ENCODE measurements at places on chromosomes 6 and 20. TPM values are rescaled to one million over a fixed set of nuclear protein-coding genes. Genes with fewer than 3 reads are reported as not detected.

DNA sequence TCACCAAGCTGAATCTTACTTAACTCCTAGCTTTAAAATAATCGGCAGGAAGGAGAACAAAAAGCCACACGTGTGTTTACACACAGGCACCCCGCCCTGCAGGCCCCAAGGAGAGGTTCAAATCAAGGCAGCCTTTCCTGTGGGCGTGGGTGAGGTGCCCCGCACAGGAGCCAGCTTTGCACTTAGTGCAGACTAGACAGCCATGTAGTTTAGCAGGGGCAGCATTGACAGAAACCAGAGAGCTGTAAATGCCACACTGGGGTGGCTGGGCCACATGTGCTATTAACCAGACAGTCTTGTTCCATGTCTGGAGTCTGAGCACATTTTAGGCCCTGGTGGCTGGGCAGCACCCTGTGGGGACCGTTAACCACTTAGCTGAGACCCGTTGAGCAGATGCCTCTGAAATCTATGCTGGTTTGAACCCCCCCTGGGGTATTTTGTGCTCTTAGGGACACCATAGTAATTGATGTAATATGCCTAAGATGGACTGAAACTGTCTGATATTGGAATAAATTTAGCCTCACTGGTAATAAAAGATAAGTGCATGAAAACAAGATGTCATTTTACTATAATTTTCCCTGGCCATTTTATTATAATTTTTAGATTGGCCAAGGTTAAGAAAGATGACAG is 106.4 kb upstream of the KCNG1 start:
- no peak for DNase-seq

- peak; percentile 44 for DNase-seq
Observed at GRCh38 chr20:41738604-41739206, 120.5 kb upstream of the CHD6 start.

DNA sequence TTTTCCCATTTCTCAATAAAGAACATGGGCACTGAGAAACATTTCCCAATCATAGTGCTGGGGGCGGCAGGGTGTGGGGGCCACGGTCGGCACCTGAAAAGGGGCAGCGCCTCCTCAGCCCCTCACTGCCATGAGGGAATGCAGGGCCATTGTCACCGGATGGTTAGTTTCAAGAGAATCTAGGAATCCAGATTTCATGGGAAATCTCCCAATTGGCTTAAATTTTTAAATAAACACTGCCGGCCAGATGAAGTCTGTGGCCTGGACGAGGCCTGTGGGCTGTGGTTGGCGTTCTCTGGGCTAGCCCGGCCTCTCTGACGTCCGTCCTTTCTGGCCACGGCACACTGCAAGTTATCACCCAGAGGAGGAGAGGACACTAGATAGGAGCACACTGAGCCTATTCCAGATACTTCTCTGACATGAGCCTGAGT is 25.6 kb downstream of the MANBAL start:
- DNase-seq: peak; percentile 86

- no peak for DNase-seq
Observed at GRCh38 chr6:138818496-138819194, 22.8 kb downstream of the ECT2L start.

C20orf144 gene
- total RNA-seq: 0.29 TPM

SYTL3 gene
- 4.4 TPM for total RNA-seq

GRCh38 chr6:144999127-144999526 is 714.0 kb downstream of the UTRN start:
- DNase-seq: no peak

SNAP25 gene
- 0.97 TPM for total RNA-seq

DNAH8 gene
- not detected for total RNA-seq

- DNase-seq: no peak
Observed at GRCh38 chr6:150198532-150198931, 55.7 kb downstream of the PPP1R14C start.

GRCh38 chr6:110554966-110555460 is 78.6 kb upstream of the SLC22A16 start:
- DNase-seq: no peak

DNA sequence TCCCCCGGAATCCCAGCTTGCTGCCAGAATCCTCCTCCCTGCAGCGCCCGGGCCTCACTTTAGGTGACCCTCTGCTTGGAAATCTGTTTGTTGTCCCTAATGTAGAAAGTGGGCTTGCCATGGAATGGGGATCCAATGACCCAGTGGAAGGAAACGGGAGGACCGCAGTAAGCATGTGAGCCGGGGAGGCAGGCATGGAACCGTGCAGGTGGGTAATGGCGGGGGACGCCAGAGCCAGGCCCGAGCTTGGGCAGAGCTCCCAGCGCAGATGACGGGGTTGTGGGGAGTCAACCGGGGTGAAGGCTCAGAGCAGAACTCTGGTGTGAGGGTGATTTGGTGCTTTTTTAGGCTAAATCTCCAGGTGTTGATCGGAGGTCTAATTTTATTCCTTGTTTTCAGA is 188.3 kb downstream of the QKI start:
- no peak for DNase-seq

DNA sequence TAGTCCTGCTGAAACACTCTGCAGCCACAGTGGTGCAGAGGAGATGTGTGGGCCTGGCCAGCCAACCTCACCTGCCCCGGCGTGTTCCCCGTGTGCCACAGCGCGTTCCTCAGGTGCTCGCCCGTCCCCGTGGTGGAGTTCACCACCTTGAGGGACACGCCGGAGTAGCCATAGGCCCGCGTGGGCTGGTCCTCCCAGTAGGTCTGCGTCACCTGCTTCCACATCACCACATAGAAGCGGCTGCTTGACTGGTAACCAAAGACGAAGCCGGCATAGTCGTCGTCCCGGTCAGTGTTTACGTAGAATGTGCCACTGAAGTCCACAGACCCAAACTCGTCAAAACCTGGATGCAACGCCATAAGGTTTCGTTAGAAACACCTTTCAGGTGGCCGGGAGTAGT is 31.5 kb downstream of the THBS2 start:
- DNase-seq: no peak

DNA sequence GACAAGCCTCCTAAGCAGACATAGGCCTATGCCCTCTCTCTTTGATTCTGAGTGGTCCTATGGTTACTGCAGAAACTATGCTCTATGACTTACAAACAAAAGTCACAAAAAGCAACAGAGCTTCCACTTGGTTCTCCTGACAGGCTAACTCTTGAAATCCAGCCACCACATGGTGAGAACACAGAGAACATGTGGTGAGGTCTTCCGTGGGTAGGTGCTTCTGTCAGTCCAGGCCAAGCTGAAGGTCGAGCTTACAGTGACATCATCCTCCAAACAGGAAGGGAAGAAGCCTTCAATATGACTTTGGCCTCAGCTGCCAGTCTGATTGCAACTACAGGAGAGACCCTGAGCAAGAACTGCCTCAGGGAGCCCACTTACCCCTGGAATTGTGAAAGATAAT is 265.5 kb downstream of the TBX18 start:
- DNase-seq: no peak

MCM3 gene
- total RNA-seq: 27.2 TPM

GRCh38 chr6:101365181-101365580 is 28.3 kb upstream of the GRIK2 start:
- no peak for DNase-seq

GRCh38 chr6:166206510-166207283 is 39.0 kb upstream of the TBXT start:
- no peak for DNase-seq

- DNase-seq: peak; percentile 14
Observed at GRCh38 chr6:10404799-10405512, 9.9 kb downstream of the TFAP2A start.

GRCh38 chr6:106667022-106667402 is 37.6 kb downstream of the QRSL1 start:
- no peak for DNase-seq

- DNase-seq: no peak
Observed at GRCh38 chr6:143410859-143411270, 39.6 kb downstream of the ADAT2 start.

- DNase-seq: no peak
Observed at GRCh38 chr6:45657226-45657625, 279.5 kb upstream of the SUPT3H start.

GRCh38 chr6:42933205-42933604 is 3.9 kb downstream of the CNPY3 start:
- no peak for DNase-seq

DNA sequence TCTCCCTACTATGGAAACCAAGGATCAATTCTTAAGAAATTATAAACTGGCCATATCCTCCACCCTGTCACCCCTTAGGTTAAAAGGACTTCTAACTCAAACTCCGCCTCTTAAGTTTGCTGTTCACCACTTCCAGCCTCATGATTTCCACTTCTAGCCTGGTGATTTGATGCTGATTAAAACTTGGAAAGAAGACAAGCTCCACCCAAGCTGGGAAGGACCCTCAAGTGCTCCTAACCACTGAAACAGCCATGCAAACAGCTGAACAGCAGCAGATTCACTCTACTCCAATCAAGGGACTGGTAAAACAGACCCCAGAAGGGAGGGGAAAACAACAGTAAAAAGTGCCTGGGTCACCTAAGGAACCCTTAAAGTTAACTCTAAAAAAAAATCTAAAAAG is 10.3 kb downstream of the LCA5 start:
- DNase-seq: no peak

GRCh38 chr6:148629181-148629580 is 117.6 kb upstream of the UST start:
- no peak for DNase-seq

DNA sequence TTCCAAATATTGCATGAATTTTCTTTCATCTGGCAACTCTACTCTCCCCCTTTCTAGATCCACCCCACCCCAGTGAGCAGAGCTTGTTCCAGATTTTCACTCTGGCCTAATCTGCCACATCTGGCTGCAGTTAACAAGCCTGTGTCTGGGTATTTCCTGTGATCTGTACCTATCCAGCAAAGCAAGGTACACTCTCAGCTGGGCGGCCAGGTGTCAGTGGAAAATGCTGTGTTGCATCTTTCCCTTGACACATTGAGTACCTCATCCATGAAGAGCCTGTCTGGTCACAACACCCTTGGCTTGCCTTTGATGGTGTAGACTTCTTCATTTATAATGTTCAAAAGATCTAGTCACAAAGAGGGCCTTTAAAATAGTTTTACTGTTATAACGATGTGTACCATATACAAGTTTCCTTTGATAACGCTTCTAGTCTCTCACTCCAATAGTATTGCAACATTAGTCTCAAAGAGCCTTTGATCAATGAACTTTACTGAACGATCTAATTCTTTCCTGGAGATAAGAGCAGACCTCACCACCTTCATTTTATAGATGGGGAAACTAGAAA is 6.0 kb upstream of the RNF182 start:
- no peak for DNase-seq

DNA sequence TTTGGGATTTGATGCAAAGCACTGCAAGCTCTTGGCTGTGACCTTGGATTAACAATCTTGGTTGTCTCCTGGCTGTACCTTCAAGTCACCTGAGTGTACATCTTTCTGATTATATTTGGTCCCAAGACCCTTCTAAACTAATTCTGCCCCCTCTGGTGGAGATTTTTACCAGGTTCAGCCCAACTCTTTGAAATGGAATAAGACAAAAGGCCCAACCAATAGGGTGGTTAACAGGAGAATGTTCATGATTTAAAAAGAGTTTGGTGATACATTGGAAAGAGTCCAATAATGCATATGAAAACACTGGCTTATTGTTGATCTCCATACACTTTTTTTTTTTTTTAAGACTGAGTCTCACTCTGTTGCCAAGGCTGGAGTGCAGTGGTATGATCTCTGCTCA is 77.5 kb upstream of the CD83 start:
- no peak for DNase-seq

GRCh38 chr6:14638435-14638905 is 520.9 kb downstream of the CD83 start:
- no peak for DNase-seq

DNA sequence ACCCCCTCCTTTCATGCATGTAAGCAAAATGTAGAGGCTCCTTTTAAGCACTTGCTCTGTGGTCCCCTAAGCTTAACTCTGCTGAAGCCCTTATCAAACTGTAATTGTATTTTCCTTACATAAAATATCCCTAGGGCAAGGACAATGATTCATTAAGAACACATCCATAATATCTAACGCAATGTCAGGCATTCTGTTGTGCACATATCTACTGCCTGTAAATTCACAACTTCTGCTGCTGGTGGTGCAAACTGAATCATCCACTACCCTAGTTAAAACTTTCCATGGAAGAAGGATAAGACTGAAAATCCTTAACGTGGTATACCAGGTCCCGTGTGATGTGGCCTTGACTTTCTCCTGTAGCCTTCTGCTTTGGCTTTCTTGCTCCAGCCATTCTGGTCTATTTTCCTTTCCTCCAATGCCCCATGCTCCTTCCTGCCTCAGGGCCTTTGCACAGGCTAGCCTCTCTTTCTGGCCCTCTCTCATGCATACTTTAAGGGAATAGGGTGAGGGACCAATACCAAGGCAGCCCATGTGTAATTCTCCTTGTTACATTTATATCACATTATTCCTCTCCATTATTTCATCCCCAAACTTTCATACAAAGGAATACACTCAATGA is 113.6 kb upstream of the ZFP64 start:
- no peak for DNase-seq

DNA sequence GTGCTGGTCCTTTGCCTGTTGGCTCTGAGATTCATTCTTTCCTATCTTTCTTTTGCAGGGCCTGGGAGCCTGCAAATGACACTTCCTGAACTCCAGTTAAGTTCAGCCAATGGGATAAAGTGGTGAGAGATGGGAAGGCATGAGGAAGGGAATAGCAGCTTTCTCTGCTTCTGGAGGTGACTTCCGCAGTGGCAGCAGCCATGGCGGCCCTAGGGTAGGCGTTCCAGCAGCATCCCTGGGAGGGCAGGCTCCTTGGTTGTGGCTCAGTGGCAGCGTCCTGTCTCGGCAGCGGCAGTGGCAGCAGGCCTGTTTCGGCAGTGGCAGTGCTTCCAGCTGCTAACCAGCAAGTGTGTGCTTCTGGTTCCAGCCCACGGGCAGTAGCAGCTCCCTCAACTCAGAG is 7.3 kb upstream of the MDFI start:
- no peak for DNase-seq

NFS1 gene
- 33.6 TPM for total RNA-seq

- no peak for DNase-seq
Observed at GRCh38 chr6:119915971-119916370, 566.4 kb upstream of the MAN1A1 start.

DNA sequence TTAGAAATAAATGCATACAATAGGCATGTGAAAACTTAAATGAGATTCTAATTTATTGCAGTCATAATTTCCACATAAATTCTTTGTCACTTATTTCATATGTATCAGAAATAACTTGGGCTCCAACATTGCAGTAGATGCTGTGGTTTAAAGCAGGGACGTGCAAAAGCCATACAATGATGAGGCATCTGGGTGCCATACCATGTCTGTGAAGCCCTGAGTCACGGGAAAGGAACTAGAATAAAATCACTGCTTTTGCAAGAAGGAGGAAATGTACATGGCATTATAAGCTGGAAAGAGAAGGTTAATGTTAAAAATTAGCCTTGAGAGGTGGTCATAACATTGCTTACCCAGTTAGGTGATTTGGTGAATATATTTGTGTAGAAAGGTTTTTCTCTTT is 180.4 kb downstream of the SASH1 start:
- no peak for DNase-seq

DNA sequence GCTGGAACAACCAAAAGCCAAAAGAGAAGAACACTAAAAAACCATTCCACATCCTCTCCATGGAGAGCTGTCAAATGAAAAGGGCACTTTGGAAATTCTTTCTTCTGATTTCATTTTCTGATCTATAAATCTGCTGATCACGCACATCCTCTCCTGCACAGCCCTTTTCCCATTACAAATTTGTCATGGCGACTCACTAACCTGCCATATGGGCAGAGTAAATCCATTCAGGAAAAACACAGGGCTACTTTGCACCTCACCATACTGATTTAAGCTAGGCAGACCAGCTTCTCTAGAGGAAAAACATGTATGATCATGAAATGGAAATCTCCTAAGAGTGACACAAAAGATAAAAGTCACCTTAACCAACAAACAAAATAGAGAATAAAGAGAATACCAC is 26.0 kb downstream of the TOMM6 start:
- DNase-seq: no peak

MYL9 gene
- total RNA-seq: 1,946 TPM
